ENCODE measurements at places on chromosomes 5 and 9. TPM values are rescaled to one million over a fixed set of nuclear protein-coding genes. Genes with fewer than 3 reads are reported as not detected.

The HBEGF gene
- 10.1 TPM for total RNA-seq

The LRRC19 gene
- total RNA-seq = not detected

The ACTBL2 gene
- total RNA-seq = under 0.01 TPM

The CDH9 gene
- not detected for total RNA-seq

The UBTD2 gene
- total RNA-seq = 24.3 TPM

The C5 gene
- total RNA-seq = 0.98 TPM

The NXNL2 gene
- total RNA-seq = 0.98 TPM

The ARL15 gene
- total RNA-seq = 94.4 TPM

The FCN2 gene
- total RNA-seq = not detected

The MGAT4B gene
- 120 TPM for total RNA-seq

The PCSK1 gene
- total RNA-seq = 0.09 TPM

The ATP10B gene
- total RNA-seq = under 0.01 TPM

Data from dermis lymphatic vessel endothelial cell (primary cell).